ENCODE measurements at places on chromosomes 4 and X. TPM values are rescaled to one million over a fixed set of nuclear protein-coding genes. Genes with fewer than 3 reads are reported as not detected.

DNA sequence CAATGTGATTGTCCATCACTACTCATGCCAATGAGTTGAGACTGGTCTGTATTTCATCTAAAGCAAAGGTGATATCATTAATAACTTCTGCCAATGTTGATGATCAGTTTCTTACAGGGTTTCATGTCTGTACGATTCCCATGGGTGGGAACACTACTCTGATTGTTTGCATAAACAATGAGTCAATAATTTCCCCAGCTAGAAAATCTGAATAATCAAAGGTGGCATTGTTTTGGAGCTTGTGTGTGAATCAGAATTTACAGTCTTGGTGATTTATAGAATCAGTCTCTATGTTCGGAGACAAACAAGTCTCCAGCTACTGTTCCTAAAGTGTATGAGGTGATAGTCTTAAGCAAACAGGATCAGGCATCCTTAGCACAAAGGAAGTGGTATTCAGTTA lies 35.5 kb upstream of the PARM1 start:
- no peak overlapping the region for H3K4me3 ChIP-seq
- no peak for DNase-seq
- no peaks in the 10 kb centered on the region for H3K36me3 ChIP-seq
- peaks cover 10% of the 10 kb centered on the region for H3K27me3 ChIP-seq
- no peak overlapping the region for H3K27ac ChIP-seq

- no peak for DNase-seq
- H3K27ac ChIP-seq = peak overlapping the region; percentile 71
- H3K36me3 ChIP-seq = peaks cover 16% of the 10 kb centered on the region
- H3K27me3 ChIP-seq = no peaks in the 10 kb centered on the region
- peaks cover 51% of the 10 kb centered on the region for H3K4me1 ChIP-seq
Observed at GRCh38 chr4:125388613-125389012, 73.9 kb downstream of the FAT4 start.

The FAAH2 gene
- total RNA-seq = 0.30 TPM

GRCh38 chr4:88242144-88242543 lies 42.2 kb downstream of the PPM1K start:
- H3K4me3 ChIP-seq = no peak overlapping the region
- H3K4me1 ChIP-seq = no peaks in the 10 kb centered on the region
- no peak overlapping the region for H3K27ac ChIP-seq

The DUSP9 gene
- 0.91 TPM for total RNA-seq

DNA sequence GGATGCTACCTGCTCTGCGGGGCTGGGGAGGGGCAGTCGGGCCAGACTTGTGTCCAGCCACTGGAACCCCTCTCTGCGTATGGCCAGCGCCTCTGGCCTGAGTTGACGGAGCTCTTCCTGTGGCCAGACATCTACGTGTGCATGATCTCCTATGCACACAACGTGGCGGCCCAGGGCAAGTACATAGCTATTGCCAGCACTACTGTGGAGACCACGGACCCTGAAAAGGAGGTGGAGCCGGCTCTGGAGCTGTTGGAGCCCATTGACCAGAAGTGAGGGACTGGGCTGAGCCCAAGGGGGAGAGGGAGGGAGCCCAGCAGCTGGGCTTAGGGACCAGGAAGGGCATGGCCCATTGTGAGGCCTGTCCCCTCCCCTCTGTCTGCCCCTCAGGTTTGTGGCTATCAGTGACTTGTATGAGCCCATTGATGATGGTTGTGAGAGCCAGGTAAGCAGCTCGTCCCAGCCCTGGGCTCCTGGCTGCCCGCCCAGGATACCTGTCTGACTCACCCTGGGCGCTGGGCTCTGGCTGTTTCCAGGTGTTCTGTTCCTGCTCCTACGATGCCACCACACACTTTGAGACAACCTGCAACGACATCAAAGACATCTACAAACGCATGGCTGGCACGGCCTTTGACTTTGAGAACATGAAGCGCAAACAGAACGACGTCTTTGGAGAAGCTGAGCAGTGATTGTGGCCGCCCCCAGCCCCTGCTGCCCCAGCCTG lies 1.8 kb upstream of the FAM50A start:
- H3K27me3 ChIP-seq = no peaks in the 10 kb centered on the region
- H3K4me1 ChIP-seq = peaks cover 12% of the 10 kb centered on the region
- DNase-seq = no peak
- H3K4me3 ChIP-seq = no peak overlapping the region
- no peak overlapping the region for H3K27ac ChIP-seq

The ART3 gene
- not detected for total RNA-seq

GRCh38 chr4:69038582-69038981 lies 57.7 kb upstream of the UGT2B7 start:
- H3K4me3 ChIP-seq = no peak overlapping the region
- H3K27me3 ChIP-seq = peaks cover 3% of the 10 kb centered on the region
- no peaks in the 10 kb centered on the region for H3K36me3 ChIP-seq
- H3K4me1 ChIP-seq = peaks cover 1% of the 10 kb centered on the region
- H3K27ac ChIP-seq = no peak overlapping the region
- DNase-seq = no peak
